Stimulated activated CD8-positive, alpha-beta memory T cell treated with anti-CD3 and anti-CD28 coated beads, Interleukin-2, amount 100 ng/mL, for 1 hour (primary cell): ENCODE measurements at places on chromosomes 2 and 18.

- DNase-seq, result no peak
These were observed 26.2 kb upstream of the INSIG2 start for GRCh38 chr2:118062048-118062447.

DNA sequence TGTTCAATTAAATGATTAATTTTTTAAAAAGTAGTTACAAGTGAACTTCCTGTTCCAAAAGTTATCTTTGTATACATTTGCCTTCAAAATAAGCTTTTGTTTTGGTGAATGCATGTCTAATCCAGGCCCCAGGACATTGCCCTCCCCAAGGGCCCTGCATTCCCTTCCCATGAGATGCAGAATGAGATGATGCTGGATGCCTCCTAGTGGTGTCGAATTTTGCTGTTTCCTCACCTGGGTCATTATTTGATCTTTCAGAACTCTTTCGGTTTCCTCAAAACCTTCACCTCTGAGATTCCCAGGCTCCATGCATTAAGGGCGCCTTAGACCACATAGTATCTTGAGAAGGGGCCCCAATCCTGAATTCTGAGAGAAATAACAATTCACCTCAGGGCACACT, 728.8 kb downstream of the CNTNAP5 start:
- DNase-seq, result no peak

- no peak for DNase-seq
These were observed 12.3 kb downstream of the GAD1 start for GRCh38 chr2:170829036-170829435.

DNA sequence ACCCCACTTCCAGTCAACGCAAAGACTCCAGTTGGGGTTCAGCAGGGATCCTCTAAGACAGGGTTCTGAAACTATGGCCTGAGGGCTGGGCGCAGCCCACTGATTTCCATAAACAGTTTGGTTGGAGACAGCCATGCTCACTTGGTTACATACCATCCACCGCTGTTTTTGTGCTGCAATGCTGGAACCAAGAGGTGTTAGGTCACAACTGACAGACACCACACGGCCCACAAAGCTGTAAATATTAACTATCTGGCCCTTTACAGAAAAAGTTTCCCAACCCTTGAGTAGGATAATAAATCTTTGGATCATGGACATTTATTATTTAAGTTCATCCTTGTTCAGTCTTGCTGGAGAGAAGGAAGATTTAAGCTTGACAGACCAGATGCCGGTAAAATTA, 8.4 kb upstream of the CD226 start:
- DNase-seq, result no peak

DNA sequence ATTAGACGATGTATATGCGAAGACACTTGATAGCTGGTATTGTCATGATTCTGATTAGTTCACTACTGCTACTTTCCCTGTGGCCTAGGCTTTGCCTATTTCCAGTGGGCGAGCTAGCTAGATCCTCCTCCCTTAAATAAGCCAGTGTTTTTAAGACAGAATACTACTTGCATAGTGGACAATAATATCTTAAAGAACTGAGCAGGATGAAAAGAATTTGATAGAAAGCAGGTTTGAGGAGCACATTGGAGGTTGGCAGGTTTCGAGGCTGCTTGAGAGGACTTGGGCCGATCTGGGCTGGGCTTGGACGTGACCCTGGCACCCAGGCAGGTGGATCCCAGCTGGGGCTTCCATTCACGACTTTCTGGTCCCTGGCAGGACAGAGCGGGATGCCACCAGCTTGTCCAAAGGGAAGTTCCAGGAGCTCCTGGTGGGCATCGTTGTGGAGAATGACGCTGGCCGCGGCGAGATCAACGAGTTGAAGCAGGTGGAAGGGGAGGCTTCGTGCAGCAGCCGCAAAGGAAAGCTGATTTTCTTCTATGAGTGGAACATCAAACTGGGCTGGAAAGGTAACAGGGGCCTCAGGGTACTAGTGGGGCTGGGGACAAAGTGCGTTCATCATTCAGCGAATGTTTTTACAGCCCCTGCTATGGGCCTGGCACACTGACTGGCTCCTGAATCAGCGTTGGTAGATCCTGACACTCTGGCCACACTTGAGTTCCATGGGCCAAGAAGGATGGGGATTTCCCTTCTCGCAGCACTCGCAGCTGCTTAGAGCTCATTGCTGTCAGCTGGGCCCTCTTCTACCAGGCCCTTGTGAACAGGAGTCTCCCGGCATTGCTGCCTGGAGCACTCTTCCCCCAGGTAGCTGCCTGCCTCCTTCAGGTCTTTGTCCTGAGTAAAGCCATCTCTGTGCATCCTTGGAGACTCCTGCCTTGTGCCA, 16.9 kb downstream of the C2orf74 start:
- no peak for DNase-seq

- DNase-seq, result no peak
These were observed 1.1 kb upstream of the MBOAT2 start for GRCh38 chr2:9004338-9005204.

DNA sequence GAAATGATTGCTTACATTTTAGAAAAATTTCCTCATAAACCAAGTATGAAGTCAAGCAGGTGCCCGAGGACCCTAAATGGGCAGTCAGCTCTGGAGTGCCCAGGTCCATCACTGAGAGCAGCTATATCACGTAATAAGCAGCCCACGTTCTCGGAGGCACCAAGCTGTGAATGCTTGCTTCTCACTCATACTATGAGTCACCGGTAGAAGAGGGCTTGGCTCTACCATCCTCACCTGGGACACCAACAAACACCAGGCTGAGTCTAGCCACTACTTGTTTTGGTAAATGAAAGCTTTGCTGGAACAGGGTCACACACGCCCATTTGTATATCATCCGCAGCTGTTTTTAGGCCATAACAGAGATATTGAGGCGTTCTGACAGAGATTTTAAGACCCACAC, 207.5 kb downstream of the SEPTIN10 start:
- DNase-seq, result no peak

DNA sequence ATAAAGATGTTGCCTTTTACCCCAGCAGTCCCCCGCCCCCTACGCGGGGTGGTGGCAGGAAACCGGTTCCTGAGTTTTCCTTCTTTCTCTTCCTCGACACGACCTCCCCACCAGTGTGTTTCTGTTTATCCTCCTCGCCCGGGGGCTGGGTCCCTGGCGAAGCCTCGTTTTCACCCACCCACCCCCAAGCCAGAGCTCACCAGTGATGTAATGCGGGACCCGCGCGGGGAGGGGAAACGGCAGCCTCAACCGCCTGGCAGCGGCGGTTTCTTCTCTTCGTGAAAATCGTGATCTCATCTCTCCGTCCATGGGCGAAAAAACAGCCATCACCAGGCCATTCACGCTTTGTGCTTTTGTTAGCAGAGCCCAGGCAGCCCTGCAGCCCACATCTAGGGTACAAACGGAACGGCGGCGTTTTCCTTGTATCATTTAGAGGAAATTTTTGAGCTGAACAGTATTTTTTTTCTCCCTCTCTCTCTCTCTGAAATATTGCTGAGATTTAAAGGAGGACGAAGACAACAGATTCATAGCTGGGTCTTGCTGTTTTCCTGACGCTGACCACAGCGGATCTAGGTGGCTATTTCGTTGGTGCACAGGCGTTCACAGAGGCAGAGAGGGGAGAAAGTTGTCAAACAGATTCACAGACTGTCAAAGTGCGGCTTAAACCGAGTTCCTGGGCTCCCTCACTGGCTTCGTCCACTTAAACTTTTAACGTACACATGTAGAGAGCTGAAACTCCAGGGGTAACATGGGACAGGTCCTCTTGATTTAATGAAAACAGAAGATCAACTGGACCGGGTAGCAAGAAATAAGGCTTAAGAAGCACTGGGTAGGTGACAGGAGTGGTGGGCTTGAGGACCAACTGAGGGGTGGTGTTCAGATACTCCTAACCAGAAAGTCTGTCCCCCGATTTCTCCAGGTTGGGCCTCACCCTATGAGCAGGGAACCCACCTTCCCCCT, 21.9 kb upstream of the PAX3 start:
- DNase-seq, result no peak

GRCh38 chr18:78587096-78587495, 392.5 kb upstream of the SALL3 start:
- no peak for DNase-seq

GRCh38 chr2:121790276-121790956, 35.0 kb downstream of the TSN start:
- DNase-seq, result no peak

- no peak for DNase-seq
These were observed 26.5 kb downstream of the TCF23 start for GRCh38 chr2:27175330-27175729.

GRCh38 chr2:131048641-131049040, 44.6 kb downstream of the FAM168B start:
- no peak for DNase-seq

GRCh38 chr2:231810905-231811304, 24.7 kb downstream of the COPS7B start:
- no peak for DNase-seq

- no peak for DNase-seq
These were observed 182.6 kb downstream of the PLCL1 start for GRCh38 chr2:197986977-197987376.

DNA sequence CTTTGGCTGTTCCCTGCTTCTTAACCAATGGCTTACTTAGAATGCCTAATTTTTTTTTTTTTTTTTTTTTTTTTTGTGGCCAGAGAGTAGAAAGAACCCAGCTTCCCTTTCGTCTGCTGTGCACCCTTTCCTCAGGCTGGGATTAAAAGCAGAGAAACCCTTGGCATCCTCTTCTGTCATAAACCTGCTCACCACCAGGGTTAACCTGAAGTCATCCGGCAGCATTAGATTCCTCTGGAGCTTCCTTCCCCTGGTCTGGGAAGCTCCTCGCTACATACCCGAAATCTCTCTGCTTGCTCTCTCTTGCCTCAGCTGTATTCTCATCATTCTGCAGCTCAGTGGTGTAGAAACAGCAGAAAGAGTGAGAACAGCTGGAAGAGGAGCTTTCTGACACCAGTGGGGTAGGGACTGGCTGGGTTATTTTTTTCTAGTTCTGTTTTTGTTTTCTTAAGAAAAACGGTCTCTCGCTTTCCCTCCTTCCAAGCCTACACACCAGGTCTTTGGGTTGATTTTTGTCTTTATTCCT, 339.0 kb upstream of the MEIS1 start:
- no peak for DNase-seq

DNA sequence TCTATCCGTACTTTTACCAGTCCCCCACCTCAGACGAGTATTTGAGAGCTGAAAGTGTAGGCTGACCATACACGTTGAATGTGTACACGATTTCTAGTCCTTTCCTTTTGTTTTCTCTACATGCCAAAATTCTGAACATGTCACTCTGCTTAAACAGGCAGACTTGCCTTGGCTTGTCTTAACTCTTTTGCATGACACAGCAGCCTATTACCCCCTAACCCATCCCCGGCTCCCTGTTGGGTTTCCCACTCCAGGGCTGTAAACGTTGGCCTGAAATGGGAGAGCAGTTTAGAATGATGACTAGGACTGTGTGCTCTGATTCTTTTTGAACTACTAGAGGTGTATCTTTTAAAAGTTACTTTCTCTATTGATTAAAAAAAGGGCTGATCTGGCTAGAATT, 19.1 kb downstream of the MTCL1 start:
- DNase-seq, result no peak
